ENCODE measurements at places on chromosomes 2 and 18.

GRCh38 chr2:101153077-101153707 lies 2.0 kb upstream of the TBC1D8 start:
- DNase-seq = no peak

DNA sequence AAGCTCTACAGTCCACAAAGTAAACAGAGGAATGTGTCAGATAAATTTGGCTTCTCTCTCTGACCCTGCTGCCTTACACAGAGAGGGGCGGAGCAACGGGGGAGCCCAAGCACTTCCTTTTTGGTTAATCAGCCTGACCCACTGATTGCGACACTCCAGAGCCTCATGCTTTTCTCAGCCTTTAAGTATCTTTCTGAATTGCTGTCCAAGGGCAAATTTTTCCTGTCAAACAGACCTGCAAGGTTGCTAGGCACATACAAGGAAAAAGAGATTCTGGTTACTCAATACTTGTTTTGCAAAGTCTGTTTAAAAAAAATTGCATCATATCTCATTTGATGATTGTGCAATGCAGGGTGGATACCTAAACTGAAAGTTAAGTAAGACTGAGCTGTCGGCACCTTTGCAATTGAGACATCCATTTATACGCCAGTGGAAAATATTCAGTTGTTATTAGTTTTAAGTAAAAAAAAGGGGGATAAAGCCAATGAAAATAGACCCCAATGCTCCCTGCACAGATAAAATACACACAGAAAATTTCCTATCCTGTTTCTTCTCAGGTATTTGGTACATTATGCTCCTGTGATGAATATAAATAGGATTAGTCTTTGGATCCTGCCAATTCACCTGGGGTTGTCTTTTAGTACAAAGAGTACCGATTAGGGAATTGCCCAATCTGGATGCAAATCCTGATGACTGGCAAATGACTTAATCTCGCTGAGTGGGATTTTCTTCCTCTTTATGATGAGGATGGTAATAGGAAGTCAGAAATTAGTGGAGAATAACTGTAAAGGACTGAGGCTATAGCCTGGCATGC lies 260.2 kb upstream of the TRIB2 start:
- DNase-seq = peak; percentile 92

GRCh38 chr18:805755-806110 lies 6.3 kb downstream of the YES1 start:
- DNase-seq = no peak

GRCh38 chr18:70848329-70848728 lies 559.5 kb downstream of the SOCS6 start:
- no peak for DNase-seq

- no peak for DNase-seq
Observed at GRCh38 chr2:239868556-239869181, 156.5 kb downstream of the NDUFA10 start.

DNA sequence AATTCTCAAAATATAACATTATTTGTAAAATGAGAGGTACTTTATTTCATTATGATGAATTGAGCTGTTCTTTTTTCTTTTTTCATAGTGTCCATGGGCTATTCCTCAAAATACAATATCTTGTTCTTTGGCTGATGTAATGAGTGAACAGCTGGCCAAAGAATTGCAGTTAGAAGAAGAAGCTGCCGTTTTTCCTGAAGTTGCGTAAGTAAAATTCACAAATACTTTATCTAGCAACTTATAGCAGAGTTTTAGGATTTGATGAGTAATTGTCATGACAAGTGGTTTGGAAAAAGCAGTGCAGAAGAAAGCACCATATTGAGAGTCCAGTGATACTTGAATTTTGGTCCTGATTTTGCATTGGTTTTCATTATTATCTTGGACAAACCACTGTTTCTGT lies 9.8 kb downstream of the RIOK3 start:
- DNase-seq = no peak

DNA sequence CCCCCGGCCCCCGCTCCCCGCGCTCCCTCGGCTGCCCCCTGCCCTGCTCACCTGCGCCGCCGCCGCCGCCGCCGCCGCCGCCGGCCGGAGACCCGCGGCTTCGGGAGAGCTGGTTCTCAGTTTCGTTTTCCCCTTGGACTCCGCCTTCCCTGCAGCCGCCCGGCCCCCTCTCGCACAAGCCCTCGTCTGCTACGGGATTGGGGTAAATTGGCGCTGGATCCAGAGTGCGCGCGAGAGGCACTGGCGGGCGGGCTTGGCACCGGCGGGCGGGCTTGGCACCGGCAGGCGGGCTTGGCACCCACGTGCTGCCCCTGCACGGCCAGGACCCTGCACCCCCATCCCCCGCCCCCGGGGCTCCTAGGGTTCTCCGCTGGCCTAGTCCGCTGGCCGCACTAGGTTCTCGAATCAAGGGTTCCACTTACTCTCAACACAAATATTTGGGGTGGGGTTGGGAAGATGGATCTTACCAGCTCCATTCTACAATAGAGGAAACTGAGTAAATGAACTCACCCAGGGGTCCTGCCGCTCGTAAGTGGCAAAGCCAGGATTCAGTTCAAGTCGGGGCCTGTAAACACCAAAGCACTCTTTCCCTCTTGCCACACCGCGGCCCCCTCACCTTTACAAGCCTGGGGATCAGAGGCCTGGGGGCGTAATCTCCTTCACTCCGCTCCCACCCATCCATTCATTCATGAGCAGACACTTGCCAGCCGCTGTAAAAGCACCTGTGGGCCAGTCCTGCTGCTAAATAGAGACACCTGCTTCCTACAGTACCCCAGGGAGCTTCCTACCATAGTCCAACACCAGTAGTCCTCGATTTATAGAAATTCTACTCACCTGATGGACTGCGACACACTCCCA lies at the start of gene EIF2AK2:
EIF2AK2 (minus strand) TSS at position 124 of the 858 bp plus-strand sequence. CDS start 9,174 bp downstream, outside the sequence.
- DNase-seq = peak; percentile 80

DNA sequence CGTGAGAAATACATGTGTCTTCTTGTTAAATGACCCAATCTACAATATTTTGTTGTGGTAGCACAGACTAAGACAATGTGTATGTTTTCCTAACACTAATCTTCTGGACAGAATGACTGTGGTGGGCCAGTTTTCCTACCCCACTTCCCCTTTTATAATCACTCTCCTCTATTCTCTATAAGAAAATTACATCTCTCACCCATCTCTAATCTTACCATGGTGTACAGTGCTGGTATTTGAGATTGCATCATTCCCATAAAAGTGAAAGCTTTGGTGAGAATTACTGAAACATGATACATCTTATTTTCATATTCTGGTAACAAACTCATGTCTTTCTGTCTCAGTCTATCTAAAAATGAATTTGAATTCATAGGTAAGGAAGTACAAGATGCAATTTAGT lies 40.5 kb downstream of the CAVIN2 start:
- peak; percentile 67 for DNase-seq

GRCh38 chr2:186098821-186099220 lies 360.2 kb downstream of the FSIP2 start:
- no peak for DNase-seq

GRCh38 chr2:213108308-213108707 lies 43.1 kb downstream of the IKZF2 start:
- no peak for DNase-seq

GRCh38 chr2:120919771-120920453 lies 184.2 kb downstream of the GLI2 start:
- no peak for DNase-seq

- no peak for DNase-seq
Observed at GRCh38 chr2:218329826-218330593, 26.6 kb upstream of the CATIP start.

DNA sequence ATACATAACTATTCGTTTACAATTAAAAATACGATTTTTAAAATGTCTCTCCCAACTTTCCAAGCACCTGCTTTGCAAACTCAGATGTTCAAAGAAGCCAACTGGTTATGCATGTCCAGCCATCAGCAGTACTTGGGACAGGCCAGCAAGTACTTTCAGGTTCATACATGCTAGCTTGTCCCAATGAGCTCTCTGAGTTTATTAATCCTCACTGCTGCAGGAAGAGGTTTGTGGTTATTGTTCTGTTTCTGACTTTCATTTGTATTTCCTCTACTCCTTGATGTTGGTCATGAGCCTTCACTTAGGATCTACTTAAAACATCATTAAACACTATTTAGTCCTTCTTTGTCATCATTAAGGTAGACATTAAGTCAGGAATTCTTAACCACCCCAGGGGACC lies 374.1 kb downstream of the LRATD1 start:
- no peak for DNase-seq

DNA sequence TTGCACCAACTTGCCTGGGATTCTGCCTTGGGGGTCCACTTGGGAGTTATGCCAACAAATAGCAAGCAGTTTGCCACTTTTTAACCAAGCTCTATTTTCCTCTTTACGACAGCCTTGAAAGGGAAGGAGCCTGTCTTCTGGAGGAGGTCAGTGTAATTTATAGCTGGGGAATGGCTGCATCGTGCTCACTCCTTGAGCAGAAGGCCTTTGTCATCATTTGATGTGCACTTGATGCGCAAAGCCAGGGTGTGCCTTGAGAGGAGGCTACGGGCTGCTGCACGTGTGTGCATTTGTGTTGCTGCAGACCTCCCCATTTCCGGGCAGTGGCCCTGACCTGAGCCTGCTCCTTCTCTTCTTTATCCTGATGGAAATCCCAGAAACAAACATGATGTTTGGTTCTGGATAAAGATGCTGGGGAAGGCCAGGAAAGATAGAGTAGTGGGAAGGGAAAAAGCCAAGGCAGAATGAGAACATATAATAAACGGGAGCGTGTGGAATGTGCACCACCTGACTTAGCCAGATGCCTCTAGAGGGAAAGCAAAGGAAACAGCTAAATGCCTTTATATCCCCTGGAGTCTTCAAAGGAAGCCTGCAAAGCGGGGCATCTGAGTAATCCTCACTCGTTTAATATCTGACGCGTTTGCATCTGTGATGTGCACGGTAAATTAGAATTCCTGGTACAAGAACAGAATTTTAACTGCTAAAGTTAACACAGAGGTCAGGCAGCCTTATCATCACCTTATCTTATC lies 68.3 kb upstream of the ZNF521 start:
- DNase-seq = no peak

- peak; percentile 69 for DNase-seq
Observed at GRCh38 chr2:9205963-9206948, at the start of gene ASAP2. ASAP2 (plus strand) TSS chr2:9206812; CDS start chr2:9207105, 293 bp downstream.

DNA sequence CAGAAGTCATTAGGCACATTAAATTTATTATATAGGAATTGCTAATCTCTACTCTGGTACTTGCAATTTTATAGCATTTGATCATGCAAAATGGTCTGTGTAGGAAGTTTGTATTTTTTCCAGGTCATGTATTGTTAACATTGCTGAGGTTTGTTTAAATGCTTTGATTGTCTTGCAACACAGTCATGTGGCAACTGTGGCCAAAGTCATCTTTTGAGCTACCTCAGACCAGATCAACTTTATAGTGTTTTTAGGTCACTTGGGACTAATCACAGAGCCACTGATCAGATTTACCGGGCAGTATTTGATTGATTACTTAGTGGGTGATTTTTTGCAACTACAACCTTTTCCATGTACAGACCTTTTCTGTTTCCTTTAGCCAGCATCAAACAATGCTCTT lies 3.7 kb downstream of the SERPINB5 start:
- no peak for DNase-seq

DNA sequence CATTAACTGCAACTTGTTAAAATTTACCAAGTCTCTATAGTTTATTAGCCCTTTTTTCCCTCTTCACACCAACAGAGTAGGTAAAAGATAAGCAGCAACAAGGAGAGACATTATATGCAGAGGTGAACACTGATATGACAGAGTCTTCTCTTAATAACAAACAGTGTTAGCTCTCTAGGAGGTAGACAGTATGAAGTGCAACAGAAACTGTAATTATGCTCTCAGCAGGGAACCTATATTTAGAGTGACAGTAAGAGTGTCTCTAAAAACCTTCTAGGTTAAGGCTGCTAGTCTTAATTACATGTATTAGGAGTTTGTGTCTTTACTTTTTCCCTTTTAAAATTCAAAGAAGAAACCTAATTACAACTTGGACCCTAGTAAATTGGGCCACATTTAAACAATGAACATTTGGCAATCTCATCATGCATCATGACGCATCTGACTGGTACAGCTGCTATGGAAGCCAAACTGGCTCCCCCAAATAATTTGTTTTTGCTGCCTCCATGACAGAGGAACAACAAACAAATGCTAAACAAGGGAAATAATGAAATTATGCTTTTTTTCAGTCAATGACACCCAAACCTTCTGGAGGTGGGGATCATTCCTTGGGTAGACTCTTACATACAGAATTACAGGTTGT lies 69.9 kb upstream of the MMADHC start:
- no peak for DNase-seq

- no peak for DNase-seq
Observed at GRCh38 chr2:234823877-234824376, 127.9 kb upstream of the SH3BP4 start.

DNA sequence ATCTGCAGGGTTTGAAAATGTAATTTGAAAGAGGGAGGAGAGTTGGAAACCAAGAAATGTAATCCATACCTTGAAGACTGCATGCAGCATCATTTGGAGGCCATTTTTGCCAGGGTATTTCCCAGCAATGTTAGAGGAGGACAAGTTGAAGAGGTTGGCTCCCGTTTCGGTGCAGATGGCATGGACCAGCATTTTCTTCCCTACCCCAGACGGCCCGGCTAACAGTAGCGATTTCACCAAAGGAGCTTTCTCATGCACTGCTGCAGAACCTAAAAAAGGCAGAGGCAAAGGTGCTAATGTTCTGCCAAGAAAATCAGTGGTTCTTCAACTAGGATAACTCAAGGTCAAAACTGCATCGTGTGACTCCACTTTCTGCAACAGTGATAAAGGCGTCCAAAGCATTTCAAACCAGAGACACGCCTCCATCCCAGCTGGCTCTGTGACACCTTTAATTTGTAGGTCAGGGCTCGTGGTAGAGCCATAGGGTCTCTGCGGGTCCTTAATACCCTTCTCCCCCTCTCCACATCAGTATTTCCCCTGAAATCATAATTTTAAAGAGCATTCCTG lies 99.6 kb upstream of the ASB18 start:
- no peak for DNase-seq

- DNase-seq = no peak
Observed at GRCh38 chr2:216863946-216864345, 4.1 kb upstream of the TNP1 start.

DNA sequence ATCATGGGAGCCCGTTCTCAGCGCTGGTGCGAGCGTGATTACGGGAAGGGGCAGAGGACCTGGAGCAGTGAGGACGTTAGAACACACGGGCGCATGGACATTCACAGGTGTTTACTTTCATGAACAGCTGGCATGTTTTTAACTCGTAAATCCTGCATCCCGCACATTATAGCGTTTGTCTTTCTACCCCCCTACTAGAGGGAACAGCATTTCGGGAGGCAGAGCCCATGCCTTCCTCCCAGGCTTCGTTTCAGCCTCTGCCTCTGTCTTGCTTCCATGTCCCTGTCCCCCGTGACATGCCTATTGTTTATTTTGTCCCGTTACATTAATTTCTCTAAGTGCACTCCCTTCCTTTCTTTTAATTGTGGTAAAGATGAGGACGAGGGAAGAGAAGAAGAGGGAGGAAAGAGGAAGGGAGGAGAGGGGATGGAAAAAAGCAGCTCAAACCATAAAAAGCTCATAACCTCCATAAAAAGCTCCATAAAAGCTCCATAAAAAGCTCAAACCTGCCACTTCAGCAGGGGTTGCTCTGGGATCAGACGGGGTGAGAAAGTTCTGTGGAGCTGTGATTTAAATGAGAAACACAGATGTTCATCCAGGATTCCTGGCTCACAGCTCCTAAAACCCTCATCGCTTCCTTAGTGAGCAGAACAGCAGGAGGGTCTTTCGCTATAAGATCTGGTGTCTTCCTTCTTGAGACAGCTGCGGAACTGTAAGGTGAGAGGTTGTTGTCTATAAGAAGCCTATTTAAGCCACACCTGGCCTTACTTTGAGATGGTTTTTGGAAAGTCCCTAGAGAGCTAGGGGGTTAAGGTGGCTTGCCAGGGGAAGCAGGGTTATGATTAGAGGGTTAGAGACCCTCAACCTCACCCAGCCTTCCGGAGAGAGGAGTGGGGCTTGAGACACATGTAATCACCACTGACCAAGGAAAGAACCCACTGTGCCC lies 66.6 kb upstream of the SNTG2 start:
- no peak for DNase-seq
